ENCODE measurements at places on chromosomes 3 and 15. TPM values are rescaled to one million over a fixed set of nuclear protein-coding genes. Genes with fewer than 3 reads are reported as not detected.

The CILP gene
- total RNA-seq = 0.89 TPM

The TLR9 gene
- not detected for total RNA-seq

The BFSP2 gene
- 1.0 TPM for total RNA-seq

The TMEM44 gene
- total RNA-seq = 13.8 TPM

The TGM5 gene
- 0.10 TPM for total RNA-seq

- no peak for DNase-seq
Observed at GRCh38 chr3:194327218-194328052, 23.7 kb downstream of the CPN2 start.

GRCh38 chr15:22839046-22839695 lies 705 bp downstream of the NIPA2 start:
- DNase-seq = no peak

GRCh38 chr3:150062492-150062891 lies 91.8 kb upstream of the PFN2 start:
- DNase-seq = peak; percentile 62

- no peak for DNase-seq
Observed at GRCh38 chr3:129245141-129245540, 4.3 kb upstream of the COPG1 start.

GRCh38 chr3:72274493-72275330 lies 489.8 kb upstream of the PROK2 start:
- no peak for DNase-seq

DNA sequence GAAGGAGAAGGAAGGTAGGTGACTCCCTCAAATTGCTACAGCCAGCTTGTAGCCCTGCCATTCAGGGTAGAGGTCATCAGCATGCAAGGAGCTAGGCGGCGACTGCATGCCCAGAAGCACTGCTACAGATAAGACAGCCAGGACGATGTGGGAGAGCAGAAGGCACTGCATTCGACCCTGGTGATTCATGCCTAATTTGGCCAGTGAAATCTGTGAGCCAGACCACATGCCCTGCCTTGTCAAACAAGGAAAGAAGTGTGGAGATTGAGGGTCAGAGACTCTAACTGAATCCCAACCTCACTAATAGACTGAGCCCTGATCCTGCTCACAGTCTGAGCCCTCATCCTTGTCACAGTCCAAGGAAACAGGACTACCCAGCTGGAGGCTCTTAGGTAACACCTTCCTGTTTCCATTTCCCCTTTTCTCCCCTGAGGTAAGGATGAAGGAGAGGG lies 86.6 kb downstream of the LINGO1 start:
- no peak for DNase-seq
